H9 (cell line): ENCODE measurements at places on chromosomes 11 and 22.

DNA sequence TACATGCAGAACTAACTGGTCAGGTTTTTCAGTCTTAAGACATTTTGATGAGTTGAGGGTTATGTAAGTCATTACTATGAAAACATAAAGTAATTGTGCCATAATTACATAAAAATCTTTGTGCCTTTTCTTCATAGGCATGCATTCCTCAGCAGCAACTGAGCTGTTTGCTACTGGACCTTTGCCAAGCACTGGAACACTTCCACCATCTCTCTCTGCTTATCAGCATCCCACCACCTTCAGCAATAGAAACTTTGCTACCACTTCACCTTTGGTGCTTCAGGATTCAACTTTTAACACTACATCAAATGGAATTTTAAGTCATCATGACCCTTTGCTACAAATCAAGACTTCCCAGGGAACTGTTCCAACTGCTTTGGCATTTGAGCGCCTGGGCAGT lies 39.0 kb downstream of the QSER1 start:
- no peak for DNase-seq

DNA sequence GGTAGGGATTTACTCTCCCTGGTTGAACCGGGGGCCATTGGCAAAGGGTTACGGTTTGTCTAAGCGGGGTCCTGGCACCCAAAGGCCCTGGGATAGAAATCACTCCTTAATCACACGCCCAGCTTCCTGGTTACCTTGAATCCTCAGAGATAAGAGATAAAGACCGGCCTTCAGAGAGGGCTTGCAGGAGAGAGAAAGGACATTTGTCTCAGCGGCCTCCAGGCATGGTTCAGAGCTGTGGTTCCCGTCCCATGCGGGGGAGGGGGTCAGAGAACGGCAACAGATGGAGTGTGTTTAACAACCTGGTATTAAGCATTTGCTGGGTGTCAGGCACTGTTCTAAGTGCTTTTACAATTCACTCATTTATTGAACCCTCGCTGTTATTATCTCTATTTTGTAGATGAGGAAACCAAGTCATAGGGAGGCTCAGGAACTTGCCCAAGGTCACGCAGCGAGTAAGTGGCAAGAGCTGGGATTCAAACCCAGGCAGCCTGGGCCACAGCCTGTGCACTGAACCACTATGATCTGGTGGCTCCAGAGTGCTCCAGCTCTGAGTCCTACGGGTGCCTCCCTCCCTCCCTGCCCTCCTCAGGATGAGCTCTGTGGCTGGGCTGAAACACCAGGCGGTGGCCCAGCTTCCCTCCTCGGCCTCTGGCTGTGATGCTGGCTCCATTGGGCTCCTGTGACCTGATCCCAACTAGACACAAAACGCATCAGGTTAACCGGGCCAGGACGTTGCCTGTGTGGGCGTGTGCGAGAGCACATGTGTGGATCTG lies 18.6 kb downstream of the LRRC10B start:
- DNase-seq, result no peak

GRCh38 chr11:36312611-36313472 lies 16.8 kb downstream of the PRR5L start:
- no peak for DNase-seq

- no peak for DNase-seq
Measured at GRCh38 chr22:29144786-29145160, 60.9 kb upstream of the EMID1 start.

GRCh38 chr11:13344818-13345217 lies 67.2 kb downstream of the BMAL1 start:
- DNase-seq, result no peak

GRCh38 chr11:14635546-14635945 lies 8.1 kb upstream of the PDE3B start:
- DNase-seq, result no peak

DNA sequence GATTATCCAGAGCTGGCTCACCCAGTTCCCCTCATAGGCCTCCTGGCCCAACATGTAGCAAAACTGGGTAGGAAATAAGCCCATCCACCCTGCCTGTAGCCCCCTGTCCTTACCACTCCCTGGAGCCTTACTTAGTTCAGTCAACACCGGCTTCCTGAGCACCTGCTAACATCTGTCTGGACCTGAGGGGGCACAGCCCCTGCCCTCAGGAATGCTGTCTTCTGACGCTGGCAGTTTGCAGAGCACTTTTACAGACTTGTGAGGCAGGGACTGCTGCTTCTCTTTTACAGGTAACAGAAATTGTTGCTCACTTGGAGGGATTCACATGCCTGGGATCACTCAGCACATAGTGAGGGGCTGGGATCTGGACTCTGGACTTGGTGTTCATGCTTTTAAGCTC lies 152.0 kb upstream of the TBCEL start:
- DNase-seq, result no peak

- no peak for DNase-seq
Measured at GRCh38 chr11:121427400-121427744, 24.7 kb upstream of the SORL1 start.

- DNase-seq, result peak; percentile 37
Measured at GRCh38 chr11:113296447-113297205, 17.8 kb upstream of the TTC12 start.

GRCh38 chr11:132962041-132962440 lies 570.3 kb downstream of the OPCML start:
- no peak for DNase-seq

GRCh38 chr22:30161051-30161469 lies 80.8 kb downstream of the HORMAD2 start:
- no peak for DNase-seq
